NCI-H2029 (cell line): ENCODE measurements at places on chromosomes 11 and 22.

GRCh38 chr22:49192857-49193250, 634.8 kb downstream of the BRD1 start:
- no peak for DNase-seq

DNA sequence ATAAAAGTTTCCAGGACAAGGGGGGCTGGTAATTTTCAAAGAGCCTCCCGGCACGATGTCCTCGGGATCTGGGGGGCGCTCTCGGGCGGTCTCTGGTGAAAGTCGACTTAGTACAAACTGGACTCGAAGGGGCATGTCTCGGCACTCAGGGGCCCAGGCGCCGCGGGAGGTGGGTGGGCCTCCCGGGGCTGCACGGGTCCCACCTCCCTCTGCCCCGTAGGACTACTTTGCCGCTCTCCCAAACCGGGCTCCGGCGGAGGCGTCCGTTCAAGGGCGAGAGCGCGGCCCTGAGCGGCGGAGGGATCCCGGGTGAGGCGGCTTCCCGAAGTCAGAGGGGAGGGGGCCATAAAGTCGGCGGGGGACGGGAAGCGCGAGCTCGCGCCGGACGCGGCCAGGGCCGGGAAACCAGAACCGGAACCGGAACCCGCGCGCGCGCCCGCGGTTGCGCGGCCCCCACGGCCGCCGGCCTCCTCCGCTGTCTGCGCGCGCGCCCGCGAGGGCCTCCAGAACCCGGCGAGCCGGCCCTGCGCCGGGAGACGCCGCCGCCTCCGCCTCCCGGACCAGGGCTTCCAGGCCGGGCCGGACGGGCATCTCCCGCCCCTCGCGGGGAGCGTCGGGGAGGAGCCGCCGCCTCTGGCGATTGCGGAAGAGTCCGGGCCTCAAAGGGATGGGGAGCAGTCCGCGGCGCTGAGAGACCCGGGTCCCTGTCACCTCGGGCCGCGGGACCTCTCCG, at the start of gene ARHGEF12:
TSS of gene ARHGEF12 (plus strand) at position 506 of the 733 bp plus-strand sequence. CDS start 831 bp downstream, outside the sequence.
- peak; percentile 94 for DNase-seq

DNA sequence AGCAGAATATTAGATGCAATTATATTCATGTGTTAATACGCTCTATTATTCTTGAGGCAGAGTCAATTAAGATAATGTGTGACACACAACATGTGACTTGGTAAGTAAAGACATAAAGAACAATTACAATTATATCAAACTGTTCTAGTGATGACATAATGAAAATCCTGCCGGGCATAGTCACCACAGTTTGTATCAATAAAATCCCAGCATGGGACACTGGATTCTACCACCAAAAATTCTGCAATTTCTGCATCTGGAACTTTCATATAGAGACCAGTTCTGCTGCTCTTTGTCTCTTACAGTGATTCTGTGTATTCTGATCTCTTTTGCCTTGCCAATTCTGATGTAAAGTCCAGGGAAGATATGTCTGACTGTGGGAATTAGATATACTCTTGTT, 495.6 kb upstream of the LRRC4C start:
- no peak for DNase-seq

DNA sequence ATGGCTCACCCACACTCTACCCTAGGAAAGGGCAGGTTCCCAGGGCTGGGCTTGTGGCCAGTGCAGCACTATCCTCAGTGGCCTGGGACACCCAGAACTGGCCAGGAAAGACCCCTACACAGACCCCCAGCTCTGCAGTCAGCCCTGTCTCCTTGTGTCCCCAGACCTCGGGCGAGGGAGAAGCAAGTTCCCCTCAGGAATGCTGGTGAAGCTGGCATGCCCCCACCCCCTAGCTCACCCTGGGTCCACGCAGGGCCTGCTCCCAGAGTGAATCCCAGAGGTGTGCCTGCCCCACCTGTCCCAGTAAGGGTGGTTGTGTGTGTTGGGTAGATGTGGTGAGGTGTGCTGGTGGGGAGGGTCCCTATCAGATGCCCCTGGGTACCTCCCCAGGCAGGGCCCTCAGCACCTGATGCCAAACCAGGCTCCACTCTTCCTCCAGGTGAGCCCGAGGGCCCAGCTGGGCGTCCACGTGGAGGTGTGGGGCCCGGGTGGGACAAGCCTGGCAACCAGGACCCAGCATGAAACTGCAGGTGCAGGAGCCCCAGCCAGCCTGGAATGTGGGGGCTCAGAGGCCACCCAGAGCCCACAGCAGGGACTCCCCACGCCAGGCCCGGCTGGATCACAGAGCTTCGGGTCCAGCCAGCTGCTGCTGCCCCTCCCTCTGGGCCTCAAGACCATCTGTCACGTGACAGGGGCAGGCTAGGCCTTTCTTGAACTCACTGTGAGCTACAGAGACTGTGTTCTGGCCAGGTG, 48.4 kb upstream of the KCNQ1OT1 start:
- no peak for DNase-seq

DNA sequence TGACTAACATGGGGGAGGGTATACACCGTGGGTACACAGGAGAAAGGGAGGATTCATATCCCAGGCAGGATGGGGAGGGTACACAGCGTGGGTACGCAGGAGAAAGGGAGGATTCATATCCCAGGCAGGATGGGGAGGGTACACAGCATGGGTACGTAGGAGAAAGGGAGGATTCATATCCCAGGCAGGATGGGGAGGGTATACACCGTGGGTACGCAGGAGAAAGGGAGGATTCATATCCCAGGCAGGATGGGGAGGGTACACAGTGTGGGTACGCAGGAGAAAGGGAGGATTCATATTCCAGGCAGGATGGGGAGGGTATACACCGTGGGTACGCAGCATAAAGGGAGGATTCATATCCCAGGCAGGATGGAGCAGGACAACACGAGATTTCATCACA, 36.6 kb upstream of the NRIP3 start:
- no peak for DNase-seq
